ENCODE measurements at places on chromosomes 12 and 14. TPM values are rescaled to one million over a fixed set of nuclear protein-coding genes. Genes with fewer than 3 reads are reported as not detected.

Gene SIRT4
- total RNA-seq, result 1.8 TPM

Gene NABP2
- total RNA-seq, result 102 TPM

Gene P2RX2
- not detected for total RNA-seq

Gene KRT75
- not detected for total RNA-seq

Gene STAB2
- total RNA-seq, result not detected

Gene MAP1LC3B2
- 1.7 TPM for total RNA-seq

Gene TNS2
- total RNA-seq, result 2.1 TPM

Gene C12orf54
- not detected for total RNA-seq

Gene DPPA3
- total RNA-seq, result not detected
